ENCODE measurements at places on chromosomes 6 and 20.
A peak's percentile ranks its signal among the peaks of the same experiment; 100 is the strongest.

- DNase-seq: no peak
Observed at GRCh38 chr6:159828074-159828473, 28.0 kb downstream of the PNLDC1 start.

- DNase-seq: no peak
Observed at GRCh38 chr20:33145521-33145920, 22.4 kb upstream of the BPIFA2 start.

DNA sequence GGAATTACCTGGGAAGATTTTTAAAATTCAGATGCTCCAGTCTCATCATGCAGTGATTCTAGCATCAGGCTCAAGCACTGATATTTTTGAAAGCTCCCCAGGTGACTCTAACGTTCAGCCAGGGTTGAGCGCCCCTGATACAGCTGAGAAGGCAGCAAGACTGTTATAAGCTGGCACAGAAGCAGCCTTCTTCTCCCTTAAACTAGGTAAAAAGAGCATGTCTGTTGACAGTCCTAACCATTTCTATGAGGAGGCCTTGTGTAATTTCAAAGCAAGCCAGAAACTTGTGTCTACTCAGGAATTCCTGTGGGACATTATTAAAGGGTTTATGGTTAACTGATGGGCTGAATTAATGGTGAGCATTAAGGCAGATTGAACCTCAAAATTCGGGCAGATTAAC, 141.9 kb downstream of the PDE7B start:
- no peak for DNase-seq

GRCh38 chr6:114075300-114075699, 104.4 kb upstream of the HDAC2 start:
- DNase-seq: no peak

DNA sequence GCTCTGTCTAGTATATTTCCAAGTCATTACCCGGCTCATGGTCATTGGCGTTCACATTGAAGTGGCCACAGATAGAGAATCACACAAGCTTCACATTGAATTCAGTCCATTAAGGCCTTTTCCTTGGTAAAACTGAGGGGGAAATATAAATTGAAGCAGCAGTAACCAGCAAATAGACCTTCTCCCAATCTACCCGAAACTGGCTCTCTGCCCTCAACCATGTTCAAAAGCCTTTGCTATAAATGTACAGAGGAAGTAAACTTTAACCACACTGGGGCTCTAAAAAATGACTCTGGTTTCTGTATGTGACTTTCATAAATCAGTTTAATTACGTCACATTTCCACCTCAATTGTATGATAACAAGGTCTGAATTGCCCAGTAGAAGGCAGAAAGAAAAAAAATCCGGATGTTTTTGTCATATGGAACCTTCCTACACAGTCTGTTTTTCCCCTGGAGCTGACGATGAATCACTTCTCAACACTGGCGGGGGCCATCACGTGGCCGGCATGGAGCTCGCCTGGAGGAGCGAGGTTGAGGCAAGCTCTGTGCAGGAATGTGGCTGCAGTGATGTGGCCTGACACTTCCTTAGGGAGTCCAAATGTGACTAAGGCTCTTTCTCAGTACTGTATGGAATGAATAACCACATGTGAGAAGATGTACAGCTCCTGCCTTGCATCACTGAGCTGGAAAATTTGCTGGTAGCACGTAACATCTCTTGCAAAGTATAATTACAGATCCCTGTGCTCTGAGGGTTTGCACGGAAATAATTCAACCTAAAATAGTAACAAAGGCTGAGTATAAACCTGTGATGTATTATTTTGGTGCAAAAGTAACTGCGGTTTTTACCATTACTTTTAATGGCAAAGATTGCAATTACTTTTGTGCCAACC, 58.6 kb upstream of the SNX9 start:
- peak; percentile 81 for DNase-seq

DNA sequence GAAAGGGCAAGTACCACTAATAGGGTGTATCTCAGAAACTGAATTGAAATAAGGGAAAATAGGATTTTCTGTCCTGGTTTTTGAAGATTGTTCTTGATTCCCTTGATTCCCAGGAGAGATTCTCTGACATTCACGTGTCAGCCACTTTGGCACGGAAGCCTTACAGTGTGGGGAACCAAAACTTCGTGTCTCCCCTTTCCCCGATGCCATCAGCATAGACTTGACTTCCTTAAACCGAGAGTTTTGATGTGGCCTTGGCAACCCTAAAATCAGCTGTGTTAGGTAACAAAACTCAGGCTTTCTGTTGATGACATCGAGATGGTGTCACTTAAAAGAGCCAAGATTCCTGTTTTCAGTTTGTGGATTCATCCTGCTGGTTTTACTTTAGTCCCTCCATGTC, 7.5 kb downstream of the HMGN4 start:
- no peak for DNase-seq
